ENCODE measurements at places on chromosomes 4 and X.

- no peak for DNase-seq
Measured at GRCh38 chrX:44731160-44731559, 112.7 kb upstream of the DUSP21 start.

DNA sequence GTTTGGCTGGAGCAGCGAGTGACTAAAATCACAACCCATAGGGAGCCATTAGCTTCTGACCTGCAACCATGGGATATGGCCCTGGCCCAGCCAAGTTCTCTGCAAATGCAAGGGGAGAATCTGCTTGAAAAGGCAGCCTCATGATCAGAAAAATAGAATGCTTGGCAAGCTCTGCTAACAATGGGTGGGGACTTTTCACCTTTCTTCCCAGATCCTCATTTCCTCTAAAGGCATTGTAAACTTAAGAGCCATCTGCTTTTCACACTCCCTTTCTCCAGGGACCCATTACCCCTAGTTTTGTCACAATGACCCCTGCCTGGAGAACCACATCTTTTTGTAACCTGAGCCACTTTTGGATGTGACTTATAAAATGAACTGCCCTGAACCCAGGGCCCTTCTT, 104.3 kb downstream of the PARM1 start:
- no peak for DNase-seq

- peak; percentile 54 for DNase-seq
Measured at GRCh38 chr4:108171339-108172230, 2.9 kb upstream of the LEF1 start.

- DNase-seq = no peak
Measured at GRCh38 chr4:8195841-8196458, 3.1 kb upstream of the SH3TC1 start.

DNA sequence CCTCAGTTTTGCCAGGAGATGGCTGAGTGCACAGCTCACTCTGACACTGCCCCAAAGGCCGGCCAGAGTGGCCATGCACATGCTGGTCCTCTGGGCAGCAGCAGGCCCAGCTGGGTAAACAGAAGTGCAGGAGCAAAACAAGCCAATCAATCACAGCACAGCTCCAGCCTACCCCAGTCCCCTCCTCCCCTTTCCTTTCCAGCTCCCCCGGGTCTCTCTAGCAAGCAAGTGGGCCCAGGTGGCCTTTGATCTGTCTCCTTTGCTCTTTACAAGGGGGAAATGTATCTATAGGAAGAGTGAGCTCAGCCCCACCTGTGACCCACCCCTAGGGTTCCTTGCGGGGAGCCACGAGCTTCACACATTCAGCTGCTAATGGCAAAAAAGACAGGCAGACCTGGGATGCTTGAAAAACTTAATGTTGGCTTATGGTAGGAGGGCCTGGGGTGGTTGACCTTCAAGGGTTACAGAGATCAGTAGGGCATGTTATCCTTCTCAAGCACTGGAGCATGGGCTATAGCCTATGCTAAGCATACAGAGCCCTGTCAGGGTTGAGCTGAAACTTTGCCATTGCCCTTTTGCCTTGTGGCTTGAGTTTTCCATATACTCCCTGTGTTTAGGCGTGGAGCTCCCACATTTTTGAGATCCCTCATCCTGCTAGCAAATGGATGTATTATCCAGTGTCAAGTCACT, 57.8 kb upstream of the PLAC1 start:
- DNase-seq = no peak

DNA sequence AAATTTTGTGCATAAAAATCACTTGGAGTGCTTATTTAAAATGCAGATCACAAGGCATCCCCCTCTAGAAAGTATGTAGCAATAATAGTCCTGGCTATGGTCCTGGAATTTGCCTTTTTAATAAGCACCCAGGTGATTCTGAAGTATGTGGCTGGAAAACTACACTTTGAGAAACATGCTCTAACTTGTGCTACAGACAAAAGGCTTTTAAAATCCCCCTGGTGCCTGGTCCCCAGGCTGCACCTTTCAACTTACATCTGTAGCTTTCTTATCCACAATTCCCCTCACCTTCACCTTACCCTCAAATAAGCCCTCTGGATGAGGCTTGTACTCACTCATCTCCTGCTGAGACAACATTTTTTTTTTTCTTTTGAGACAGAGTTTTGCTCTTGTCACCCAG, 21.1 kb downstream of the ART3 start:
- DNase-seq = no peak

GRCh38 chr4:2950221-2950989, 12.8 kb downstream of the NOP14 start:
- DNase-seq = no peak

- DNase-seq = no peak
Measured at GRCh38 chr4:5322321-5322720, 271.0 kb downstream of the STK32B start.

DNA sequence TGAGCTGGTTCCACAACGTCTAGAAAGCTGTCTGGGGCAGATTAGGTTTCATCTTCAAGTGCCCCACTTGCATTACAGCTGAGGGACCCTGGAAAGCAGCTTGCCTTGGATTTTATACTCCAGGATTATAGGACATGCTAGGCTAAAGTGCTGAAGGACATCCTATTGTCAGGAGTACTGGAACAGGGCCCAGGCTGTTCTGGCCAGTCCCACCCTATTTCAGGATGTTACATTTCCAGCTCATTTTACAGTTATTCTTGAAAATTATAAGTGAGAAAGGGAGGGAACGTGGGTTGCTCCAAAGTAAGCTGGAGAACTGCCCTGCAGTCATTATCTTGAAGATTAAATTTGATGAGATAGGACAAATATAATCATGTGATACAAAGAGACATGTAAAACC, 71.0 kb upstream of the UGT8 start:
- DNase-seq = no peak

- DNase-seq = no peak
Measured at GRCh38 chrX:15882704-15883539, 28.3 kb upstream of the AP1S2 start.

GRCh38 chr4:16001484-16001858, 38.5 kb upstream of the FGFBP2 start:
- DNase-seq = peak; percentile 56

DNA sequence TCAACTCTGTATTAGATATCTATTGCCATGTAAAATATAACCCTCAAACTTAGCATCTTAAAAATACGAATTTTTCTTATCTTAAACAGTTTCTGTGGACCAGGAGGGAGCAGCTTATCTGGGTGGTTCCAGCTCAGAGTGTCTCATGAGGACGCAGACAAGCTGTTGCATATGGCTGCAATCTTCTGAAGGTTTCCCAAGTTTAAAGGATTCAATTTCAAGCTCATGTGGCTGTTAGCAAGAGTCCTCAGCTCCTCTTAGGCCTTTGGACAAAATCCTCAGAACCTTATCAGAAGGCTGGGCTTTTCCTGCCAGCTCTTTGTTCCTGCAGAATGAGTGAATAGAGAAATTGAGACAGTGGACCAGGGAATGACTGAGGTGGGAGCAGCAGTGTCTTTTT, 2.8 kb upstream of the CTSO start:
- no peak for DNase-seq

DNA sequence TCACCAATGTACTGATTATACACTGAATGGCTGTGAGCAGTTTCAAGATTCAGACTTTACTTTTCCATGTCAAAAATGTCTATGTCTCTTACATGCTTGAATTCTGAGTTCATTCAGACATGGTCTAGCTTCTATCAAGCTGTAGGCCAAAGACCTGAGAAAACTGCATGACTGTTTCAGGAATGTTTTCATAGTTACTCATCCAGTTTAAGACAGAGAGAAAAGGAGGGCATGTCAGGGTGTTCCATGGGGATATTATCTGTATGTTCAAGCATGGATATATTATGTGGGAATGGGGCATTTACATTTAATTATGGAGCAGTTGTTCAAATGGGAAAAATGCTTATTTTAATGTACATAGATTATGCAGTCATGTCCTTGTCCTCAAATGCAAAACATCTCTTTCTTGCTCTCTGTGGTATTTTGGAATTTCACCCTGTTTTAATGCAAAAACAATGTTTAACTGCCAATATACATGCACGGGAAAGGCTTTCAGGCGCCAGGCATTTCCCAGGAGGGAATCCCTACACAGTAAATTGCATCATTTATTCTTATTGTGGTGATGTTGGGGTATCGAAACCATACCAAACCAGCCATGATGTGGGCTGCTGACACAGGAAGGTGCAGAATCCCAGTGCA, 429.1 kb upstream of the INTU start:
- no peak for DNase-seq

DNA sequence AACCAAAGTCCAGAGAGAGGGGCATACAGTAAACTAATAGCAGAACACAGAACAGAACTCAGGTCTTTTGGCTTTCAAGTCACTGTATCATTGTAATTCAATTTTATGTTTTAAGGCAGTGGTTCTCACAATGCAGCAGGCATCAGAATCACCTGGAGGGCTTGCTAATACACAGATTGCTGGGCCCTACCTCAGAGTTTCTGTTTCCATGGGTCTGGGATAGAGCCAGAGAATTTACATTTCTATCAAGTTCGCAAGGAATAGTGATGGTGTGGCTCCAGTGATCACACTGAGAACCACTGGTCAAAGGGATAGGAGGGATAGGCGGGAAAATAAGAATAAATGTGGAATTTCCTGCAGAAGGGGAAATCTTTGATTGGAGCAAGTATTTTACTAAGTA, 36.7 kb downstream of the LANCL3 start:
- no peak for DNase-seq

GRCh38 chrX:37380924-37381323, 31.8 kb downstream of the PRRG1 start:
- DNase-seq = no peak

- no peak for DNase-seq
Measured at GRCh38 chr4:110615353-110616237, 7.3 kb downstream of the PITX2 start.

- DNase-seq = no peak
Measured at GRCh38 chr4:124977045-124977444, 264.5 kb upstream of the ANKRD50 start.

DNA sequence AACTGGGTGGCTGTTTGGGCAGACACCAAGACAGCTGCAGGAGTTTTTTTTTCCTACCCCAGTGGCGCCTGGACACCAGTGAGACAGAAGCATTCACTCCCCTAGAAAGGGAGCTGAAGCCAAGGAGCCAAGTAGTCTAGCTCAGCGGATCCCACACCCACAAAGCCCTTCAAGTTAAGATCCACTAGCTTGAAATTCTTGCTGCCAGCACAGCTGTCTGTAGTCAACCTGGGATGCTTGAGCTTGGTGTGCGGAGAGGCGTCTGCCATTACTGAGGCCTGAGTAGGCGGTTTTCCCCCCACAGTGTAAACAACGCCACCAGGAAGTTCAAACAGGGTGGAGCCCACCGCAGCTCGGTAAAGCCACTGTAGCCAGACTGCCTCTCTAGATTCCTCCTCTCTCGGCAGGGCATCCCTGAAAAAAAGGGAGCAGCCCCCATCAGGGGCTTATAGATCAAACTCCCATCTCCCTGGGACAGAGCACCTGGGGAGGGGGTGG, 171.4 kb downstream of the ARHGEF9 start:
- no peak for DNase-seq

DNA sequence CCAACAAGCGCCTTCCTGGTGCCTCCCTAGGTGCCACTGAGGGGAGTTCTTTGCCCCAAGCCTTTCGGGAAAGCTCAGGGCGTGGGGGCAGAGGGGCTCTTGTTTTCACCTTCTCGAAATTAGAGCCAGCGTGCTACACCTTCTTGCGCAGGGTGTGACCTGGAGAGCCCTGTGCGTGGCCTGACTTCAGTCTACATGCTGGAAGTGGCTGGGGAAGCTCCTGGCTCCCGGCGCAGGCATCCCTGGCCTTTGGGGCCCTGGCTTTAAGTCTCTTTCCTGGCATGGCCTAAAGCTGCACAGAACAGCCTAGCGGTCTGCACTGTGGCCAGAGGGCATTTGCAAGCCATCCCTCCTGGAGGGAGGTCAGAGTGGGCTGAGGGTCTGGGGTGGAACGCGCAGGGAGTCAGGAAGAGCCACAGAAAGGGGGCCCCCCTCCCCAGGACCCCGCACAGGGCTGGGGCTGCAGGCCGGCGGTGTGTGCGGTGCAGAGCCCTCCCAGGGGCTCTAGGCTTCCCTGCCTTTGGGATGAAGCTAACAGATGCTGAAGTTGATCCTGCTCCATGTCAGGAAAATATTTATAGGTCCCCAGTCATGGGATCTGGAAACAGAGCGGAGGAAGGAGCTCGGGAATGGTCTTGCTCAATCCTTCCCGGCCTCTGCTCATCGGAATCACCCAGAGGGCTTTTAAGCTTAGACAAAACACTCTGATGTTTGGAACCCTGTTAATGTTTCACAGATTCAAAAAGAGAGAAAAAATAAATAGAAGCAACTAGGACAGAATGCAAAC, 781 bp upstream of the SPON2 start:
- DNase-seq = no peak

- DNase-seq = no peak
Measured at GRCh38 chr4:18318682-18319388, 297.3 kb upstream of the LCORL start.

DNA sequence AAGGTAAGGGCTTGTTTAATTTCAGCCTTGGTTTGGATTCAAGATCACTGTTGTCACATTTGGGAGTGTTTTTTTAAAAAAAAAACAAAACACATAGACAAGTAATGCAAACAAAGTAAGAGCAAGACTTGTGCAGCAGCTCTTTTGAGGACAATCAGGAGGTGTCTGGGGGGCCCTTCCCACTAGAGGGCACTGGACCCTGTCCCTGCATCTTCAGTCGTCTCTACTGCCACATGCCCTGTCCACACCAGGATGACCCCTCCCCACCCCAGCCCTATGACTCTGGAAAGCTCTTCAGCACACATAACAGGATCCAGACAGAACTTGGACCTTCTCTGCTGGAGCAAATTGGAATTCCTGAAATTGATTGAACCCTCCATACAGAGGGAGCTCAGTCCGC, 71.0 kb downstream of the USP46 start:
- DNase-seq = no peak

DNA sequence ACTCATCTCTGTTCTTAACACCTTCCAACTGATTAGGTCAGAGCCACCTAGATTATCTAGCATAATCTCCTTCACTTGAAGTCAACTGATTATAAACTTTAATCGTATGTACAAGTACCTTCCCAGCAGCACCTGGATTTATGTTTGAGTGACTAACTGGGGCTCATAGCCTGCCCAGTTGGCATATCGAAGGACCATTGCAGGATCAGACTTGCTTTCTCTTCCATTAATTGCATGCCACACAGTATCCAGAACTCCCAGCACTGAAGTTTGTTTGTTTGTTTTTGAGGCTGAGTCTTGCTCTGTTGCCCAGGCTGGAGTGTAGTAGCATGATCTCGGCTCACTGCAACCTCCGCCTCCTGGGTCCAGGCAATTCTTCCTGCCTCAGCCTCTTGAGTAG, 27.9 kb downstream of the GRK4 start:
- no peak for DNase-seq

GRCh38 chrX:7603387-7603786, 239.6 kb upstream of the VCX start:
- DNase-seq = no peak

Data from CD4-positive, alpha-beta T cell treated with Interleukin-4 for 4 hours (primary cell).